ENCODE measurements at places on chromosomes 11 and 22.

- no peak for DNase-seq
Measured at GRCh38 chr22:32389685-32390084, 22.4 kb downstream of the RTCB start.

GRCh38 chr11:102171101-102171500, 60.9 kb downstream of the YAP1 start:
- peak; percentile 79 for DNase-seq

DNA sequence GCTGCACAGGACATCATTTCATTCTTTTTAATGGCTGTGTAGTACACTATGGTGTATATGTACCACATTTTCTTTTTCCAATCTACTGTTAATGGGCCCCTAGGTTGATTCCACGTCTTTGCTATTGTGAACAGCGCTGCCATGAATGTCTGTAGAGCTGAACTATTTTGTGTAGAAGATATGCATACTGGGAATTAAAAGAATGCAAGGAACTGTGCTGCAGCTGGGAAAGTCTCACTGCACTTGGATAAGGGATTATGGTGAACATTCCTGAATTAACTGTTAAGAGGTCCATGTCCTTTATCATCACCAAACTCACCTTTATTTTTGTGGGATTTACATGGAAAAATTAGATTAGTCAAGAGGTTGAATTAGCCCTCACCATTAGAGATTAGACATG, 224.7 kb downstream of the SNX19 start:
- no peak for DNase-seq

GRCh38 chr11:19573666-19574065, 139.0 kb upstream of the NAV2 start:
- no peak for DNase-seq

- no peak for DNase-seq
Measured at GRCh38 chr22:41201141-41201540, 4.0 kb upstream of the L3MBTL2 start.

DNA sequence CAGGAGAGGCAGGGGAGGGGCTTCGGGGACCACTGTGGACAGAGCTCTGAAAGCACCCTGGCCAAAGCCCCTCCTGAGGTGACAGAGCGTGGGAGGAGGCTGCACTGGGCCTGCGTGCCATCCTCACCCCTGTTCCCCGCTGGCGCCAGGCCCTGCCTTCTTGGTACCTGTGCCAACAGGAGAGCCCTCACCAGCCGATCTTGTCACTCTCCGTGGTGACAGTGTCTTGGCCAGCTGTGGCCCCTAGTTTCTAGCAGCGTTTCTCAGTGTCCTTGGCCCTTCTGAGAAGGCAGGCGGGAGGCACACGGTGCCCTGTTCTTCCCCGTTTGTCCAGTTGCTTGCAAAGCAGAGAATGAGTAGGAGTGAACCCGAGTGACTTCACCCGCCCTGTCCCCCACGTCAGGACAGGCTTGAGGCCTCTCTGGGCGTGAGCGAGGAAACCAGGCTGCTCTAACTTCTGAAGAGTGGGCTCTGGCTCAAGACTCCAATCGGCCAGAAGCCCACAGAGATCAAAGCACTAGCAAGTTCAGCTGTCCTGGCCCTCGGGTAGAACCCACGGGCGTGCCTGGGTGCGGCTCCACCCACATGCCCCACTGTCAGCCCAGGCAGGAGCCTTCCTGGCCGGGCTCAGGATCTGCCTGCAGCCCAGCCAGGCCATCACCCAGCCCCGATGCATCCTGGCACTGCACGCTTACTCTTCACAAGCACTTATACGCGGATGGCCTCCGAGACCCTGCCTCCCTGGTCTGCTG, 60.2 kb upstream of the EMID1 start:
- no peak for DNase-seq

GRCh38 chr22:32476281-32477195, 1.9 kb downstream of the FBXO7 start:
- DNase-seq: no peak

GRCh38 chr11:31464436-31464835, 45.0 kb downstream of the IMMP1L start:
- no peak for DNase-seq

GRCh38 chr11:41377709-41378394, 81.6 kb downstream of the LRRC4C start:
- no peak for DNase-seq
